CD4-positive, alpha-beta T cell treated with Interleukin-4 for 4 hours (primary cell): ENCODE measurements at places on chromosomes 5 and 9.

- DNase-seq: no peak
These were observed 58.9 kb downstream of the DAP start for GRCh38 chr5:10702040-10702629.

- DNase-seq: no peak
These were observed 140.8 kb downstream of the CEMIP2 start for GRCh38 chr9:71627537-71627936.

DNA sequence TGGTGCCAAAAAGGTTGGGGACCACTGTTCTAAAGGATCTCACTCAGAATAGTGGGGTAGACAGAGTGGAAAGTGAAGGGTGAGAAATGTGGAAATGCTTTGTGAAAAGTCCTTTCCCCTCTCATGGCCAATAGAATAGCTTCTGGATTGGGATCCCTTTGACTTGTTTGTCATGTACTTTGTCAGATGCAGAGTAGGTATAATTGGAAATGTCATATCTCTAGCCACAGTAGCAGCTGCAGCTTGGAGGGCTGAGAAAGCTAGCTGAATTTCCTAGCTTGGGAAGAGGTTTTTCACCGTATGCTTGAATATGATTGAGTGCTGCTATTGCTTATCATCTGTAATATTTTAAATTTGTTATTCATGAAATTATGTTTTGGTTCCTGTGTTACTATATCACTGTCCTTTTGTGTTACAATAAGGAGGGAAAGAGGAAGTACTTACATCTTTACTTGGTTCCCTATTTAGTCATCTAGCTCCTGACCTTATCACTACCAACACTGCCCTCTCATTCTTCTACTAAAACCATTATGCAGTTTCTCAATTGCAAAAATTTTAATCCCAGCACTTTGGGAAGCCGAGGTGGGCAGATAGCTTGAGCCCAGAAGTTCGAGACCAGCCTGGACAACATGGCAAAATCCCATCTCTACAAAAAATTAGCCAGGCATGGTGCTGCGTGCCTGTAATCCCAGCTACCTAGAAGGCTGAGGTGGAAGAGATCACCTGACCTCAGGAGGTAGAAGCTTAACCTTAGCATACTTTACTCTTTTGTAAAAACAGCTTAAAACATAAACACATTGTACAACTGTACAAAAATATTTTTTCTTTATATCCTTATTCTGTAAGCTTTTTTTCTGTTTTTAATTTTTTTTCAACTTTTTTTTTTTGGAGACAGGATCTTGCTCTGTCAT is 12.4 kb downstream of the SLC30A5 start:
- no peak for DNase-seq

- DNase-seq: no peak
These were observed 6.7 kb downstream of the DDX31 start for GRCh38 chr9:132663117-132663516.

DNA sequence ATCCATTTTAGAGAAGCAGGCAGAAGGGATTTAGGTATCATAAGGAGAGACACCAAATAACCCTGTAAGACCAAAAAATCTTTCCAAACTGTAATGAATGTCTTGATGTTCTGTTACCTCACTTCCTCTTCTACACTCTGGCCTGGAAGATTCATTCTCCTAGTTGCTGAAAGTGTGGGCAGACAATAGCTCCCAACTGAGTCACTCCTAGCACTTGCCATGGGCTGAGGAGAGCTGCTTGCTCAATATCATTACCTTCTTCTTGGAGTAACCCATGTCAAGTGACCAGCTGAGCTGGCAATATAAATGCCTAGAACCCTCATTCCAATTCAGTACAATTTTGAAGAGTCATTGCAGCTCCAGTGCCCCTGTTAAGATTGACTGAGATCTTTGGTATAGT is 1985.5 kb upstream of the CDH6 start:
- no peak for DNase-seq

- no peak for DNase-seq
These were observed 594.9 kb downstream of the CCDC171 start for GRCh38 chr9:16147726-16148125.

GRCh38 chr5:169731221-169731620 is 94.1 kb downstream of the DOCK2 start:
- DNase-seq: no peak

GRCh38 chr9:83197591-83197990 is 134.6 kb upstream of the RASEF start:
- no peak for DNase-seq

GRCh38 chr5:14143841-14144585 is 871 bp downstream of the TRIO start:
- DNase-seq: no peak

GRCh38 chr9:74205056-74205455 is 292.1 kb upstream of the RORB start:
- DNase-seq: no peak

DNA sequence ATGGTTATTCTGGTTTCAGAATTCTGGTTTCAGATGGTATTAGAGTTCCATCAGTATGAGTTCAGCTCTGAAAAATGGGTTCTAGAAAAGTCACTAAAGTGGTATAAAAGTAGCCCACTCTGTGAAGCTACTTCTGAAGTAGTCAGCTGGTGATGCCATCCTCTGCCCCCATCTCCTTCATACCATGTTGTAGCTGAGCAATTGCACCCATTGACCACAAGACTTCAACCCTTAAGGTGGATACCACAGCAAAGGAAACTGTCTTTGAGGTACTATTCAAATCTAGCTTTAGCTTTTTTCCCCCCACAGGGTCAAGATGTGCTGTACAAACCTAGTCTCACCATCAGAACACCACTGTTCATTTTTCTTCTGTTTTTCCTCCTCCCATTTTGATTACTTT is 444.9 kb downstream of the DMAC1 start:
- DNase-seq: no peak

DNA sequence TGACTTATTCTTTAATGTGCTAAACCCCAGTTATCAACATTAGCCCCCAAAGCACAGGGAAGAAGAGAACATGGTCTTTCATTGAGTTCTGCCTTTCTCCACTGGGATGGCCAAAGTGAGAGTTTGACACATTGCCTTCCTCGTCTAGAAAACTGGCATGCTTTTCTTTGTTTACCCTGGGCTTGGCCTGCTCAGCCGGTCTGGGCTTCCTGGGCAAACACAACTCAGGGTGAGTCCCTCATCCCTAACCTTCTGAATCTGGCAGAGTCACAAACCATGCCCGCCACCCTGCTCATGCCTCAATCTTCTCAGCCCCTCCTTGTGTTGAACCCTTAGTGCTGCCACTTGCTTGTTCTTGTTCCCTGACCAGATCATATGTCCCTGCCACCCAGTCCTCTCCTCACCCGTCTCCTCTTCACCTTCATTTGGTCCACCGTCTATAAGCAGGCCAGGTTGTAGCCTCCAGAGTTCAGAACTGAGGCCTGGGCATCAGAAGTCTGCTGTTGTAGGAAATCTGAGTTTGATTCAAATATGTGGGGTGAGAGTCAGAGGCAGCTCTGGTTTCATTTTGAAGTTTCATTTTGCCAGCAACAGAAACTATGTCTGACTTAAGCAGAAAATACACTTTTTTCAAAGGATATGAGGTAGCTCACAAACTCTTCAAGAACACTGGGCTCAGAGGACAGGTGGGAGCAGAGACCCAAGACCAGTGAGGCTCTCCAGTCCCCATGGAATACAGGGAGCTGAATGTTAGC is 217.6 kb downstream of the NDUFS4 start:
- no peak for DNase-seq

- no peak for DNase-seq
These were observed 173.1 kb downstream of the CCDC171 start for GRCh38 chr9:15725953-15726352.

GRCh38 chr5:157308836-157309465 is 43.0 kb downstream of the CYFIP2 start:
- DNase-seq: peak; percentile 30

- no peak for DNase-seq
These were observed 123.5 kb downstream of the TARS1 start for GRCh38 chr5:33563983-33564908.

DNA sequence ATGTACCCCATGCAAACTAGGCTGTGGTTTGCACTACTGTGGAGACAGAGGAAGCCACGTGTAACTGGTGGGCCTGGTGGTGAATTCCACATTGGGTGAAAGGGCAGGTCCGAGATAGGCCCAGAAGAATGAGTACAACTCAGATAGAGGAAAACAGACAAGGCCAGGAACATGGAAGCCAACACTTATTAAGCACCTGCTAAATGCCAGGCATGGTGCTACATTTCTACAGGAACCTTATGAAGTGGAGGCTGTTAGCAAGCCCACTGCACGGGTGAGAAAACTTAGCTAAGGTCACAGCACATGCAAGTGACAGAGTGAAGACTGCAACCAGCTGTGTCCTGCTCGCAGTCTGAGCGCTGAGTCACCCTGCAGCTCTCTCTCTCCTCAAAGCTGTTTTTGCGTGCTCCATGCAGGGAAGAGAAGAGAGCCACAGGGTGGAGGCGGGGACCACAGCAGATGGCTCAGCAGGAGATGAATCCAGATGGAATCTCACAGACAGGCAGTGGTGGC is 65.5 kb upstream of the SPTLC1 start:
- DNase-seq: no peak

GRCh38 chr5:124796495-124796894 is 50.1 kb upstream of the ZNF608 start:
- no peak for DNase-seq

DNA sequence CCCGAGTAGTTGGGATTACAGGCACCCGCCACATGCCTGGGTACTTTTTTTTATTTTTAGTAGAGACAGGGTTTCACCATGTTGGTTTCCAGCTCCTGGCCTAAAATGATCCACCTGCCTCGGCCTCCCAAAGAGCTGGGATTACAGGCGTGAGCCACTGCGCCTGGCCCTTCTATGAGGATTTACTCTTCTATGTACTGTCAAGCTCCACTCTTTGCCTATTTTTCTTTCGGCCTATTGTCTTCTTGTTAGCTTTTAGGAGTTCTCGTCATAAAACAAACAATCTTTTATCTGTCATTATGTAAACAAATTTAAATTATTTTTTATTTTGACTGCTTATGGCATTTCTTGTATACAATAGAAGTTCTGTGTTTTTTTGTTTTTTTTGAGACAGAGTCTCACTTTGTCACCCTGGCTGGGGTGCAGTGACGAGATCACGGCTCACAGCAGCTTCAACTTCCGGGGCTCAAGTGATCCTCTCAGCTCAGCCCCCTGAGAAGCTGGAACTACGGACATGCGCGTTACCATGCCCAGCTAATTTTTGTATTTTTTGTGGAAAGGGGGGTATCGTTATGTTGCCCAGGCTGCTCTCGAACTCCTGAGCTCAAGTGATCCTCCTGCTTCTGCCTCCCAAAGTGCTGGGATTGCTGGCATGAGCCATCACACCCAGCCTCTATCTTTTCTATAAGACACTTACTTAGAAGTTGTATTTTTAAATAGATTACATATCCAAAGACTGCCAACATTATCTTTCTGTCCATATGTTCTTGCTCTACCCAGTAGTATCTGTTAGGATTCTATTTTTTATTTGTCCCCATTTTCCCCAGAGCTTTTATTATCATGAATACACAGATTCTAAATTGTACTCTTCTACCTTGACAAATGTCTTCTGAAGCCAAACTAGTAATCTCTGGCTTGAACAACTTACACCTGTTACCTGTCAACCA is 29.2 kb downstream of the CSNK1A1 start:
- no peak for DNase-seq

DNA sequence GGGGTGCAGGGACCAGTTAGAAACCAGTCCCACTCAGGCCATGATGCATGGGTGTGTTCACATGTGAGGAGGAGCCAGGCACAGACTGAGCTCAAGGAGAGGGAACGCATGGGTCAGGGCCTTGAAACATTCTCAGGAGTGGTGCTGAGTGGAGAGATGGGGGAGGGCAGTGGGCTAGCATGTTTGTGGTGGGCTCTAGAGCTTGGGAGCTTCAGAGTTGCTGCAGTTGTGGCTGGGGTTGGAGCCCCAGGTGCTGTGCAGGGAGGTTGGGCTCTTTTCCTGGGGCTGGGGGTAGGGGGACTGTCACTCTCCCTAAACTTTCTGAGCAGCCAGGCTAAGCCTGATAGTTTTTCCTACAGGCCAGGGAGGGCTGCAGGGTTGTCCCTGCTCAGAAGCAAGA is 95.4 kb downstream of the DAB2IP start:
- DNase-seq: no peak

- DNase-seq: no peak
These were observed 27.4 kb downstream of the OXCT1 start for GRCh38 chr5:41842777-41843176.

GRCh38 chr5:141941307-141941706 is 16.7 kb downstream of the PCDH12 start:
- DNase-seq: no peak

DNA sequence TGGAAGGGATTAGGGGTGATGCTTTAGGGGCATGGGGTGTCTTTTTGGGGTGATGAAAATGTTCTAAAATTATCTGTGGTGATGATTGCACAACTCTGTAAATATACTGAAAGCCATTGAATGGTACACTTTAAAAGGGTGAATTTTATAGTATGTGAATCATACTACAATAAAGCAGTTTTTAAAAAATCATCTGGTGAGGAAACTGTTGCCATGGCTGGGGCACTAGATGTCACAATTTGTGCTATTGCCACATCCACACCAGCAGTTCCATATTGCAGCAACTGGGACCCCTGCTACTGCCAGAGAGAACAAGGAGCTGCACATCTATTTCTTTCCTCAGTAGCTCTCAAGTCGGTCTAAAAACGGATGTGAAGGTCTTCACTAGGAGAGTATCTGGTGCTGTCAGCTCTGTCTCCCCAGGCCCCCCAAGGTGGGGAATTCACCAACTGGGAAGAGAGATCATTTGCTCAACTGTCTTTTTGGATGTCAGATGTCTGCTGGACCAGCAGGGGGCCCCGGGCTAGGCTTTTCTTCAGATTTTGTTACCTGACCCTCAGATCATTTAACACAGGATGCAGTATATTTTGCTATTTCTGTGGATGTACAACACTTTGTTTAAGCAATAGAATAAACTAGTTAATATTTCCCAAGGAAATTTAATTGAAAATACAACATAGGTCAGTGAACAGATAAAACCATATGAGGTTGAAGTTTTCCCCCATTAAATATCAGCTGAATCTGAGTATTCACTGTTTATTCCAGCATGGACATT is 13.2 kb downstream of the CMYA5 start:
- no peak for DNase-seq

GRCh38 chr9:123397975-123398374 is 42.0 kb downstream of the CRB2 start:
- DNase-seq: no peak

DNA sequence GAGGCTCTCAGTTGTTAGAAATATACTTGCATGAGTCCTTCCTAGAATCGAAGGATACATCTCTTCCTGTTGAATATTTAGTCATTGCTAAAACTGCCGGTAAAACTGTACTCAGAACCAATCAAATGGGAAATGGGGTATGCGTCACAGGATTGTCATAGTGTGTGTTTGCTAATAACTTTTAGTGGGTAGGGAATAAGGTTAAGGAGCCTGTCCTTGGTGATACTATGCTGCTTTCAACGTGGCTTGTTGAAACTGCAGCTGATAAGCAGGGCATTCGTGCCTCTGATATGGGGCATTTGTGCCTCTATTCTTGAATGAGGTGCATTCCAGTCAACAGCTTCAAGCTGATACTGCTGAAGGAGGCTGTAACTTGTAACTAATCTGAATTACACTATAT is 26.6 kb downstream of the HABP4 start:
- no peak for DNase-seq
